C1 segment of cervical spinal cord (tissue), 14 donors: ENCODE measurements at places on chromosomes 7 and 10.

- DNase-seq = no peak
Observed at GRCh38 chr7:11175371-11175770, 201.7 kb downstream of the PHF14 start.

DNA sequence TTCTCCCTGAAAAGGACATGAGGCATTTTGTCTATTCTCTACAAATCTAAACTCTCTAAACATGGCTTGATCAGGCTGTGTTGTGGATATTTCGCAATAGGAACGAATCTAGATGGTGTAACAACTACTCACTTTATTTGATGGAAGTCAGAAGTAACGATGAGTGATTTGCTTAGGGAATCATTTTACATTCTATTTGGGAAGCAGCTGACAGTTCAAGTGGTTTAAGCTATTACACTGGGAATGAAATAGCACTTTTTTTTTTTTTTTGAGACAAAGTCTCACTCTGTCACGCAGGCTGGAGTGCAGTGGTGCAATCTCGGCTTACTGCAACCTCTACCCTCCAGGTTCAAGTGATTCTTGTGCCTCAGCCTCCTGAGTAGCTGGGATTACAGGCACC is 44.1 kb downstream of the NPY start:
- no peak for DNase-seq

DNA sequence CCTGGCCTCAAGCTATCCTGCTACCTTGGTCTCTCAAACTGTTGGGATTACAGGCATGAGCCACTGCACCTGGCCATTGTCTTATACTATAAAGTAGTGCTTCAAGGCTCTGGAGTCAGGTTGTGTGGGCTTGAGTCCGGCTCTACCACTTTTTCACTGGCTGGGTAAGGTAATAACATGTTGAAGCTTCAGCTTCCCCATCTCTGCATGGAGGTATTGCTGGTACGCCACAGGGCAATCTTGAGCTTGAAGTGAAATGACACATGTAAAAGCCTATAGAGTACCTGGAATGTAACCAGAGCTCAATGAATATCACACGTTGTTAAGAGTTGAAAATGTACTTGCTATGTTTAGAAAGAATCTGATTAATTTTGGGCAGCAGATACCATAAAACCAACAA is 120.8 kb downstream of the POU6F2 start:
- no peak for DNase-seq

- peak; percentile 50 for DNase-seq
Observed at GRCh38 chr7:66669088-66669487, 40.4 kb downstream of the KCTD7 start.

DNA sequence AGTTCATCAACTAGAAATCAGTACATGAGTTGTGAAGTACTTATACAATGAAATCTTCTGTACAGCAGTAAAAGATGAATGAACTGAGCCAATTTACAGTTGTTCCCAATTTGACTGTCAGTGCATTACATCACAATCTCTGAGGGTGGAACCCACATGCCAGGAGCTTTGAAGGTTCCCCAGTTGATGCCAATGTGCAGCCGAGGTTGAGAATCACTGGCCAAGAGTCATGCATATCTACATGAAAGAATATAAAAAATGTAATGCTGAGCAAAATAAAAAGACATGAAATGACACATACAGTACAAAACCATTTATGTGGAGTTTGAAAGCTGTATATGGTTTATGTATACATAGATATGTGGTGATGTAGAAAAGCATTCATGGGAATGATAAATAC is 22.1 kb upstream of the CCNJ start:
- DNase-seq = no peak

DNA sequence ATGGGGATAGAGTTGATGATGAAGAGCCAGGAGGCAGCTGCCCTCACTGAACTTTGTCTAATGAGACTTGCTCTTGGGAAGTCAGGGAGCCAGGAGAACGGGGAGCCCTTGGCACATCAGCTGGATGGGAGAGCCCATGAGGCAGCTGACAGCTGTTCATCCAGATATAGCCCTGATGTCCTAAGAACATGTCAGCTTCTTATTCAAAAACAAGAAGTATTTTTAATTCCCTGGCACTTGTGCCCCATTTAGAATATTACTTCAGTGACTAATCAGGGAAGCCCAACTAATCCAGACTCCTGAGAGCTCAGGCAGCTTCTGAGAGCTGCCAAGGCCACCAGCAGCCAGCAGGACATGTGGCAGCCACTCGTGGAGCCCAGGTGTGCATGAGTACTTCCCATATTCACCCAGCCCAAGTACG is 363.4 kb downstream of the GRID1 start:
- DNase-seq = no peak

- no peak for DNase-seq
Observed at GRCh38 chr10:111990734-111991133, 192.8 kb downstream of the GPAM start.

DNA sequence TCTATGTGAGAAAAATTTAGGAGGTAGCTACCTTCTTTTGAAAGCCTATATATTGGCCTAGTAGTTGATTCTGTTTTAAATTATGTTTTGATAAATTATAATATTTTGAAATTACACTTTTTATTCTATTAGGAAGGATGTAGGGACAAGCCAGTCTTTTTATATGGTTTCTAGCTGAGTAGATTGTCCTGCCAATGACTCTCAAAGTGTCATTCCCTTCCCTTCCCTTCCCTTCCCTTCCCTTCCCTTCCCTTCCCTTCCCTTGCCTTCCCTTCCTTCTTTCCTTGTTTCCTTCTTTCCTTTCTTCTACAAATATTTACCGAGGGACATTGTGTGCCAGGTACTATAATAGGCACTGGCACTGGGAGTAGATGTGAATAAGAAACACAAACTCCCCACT is 99.7 kb upstream of the HDAC9 start:
- no peak for DNase-seq
